ENCODE measurements at places on chromosomes 7 and 10.

DNA sequence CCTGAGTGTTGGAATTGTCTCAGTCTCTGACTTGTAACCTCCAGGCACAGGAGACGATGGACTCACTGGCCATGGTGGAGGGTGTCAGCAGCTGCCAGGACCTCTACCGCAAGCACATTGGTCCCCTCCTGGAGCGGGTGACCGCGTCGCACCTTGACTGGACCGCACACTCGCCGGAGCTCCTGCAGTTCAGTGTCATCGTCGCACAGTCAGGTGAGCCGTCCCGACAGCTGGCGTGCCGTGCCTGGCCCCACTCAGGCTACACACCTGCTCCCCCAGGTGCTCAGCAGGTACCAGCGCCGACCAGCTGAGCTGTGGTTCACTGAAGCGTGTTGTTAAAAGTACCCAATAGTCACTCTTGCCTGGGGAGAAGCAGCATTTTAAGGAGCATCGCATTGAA, 36.7 kb upstream of the PRKAR1B start:
- DNase-seq = no peak

DNA sequence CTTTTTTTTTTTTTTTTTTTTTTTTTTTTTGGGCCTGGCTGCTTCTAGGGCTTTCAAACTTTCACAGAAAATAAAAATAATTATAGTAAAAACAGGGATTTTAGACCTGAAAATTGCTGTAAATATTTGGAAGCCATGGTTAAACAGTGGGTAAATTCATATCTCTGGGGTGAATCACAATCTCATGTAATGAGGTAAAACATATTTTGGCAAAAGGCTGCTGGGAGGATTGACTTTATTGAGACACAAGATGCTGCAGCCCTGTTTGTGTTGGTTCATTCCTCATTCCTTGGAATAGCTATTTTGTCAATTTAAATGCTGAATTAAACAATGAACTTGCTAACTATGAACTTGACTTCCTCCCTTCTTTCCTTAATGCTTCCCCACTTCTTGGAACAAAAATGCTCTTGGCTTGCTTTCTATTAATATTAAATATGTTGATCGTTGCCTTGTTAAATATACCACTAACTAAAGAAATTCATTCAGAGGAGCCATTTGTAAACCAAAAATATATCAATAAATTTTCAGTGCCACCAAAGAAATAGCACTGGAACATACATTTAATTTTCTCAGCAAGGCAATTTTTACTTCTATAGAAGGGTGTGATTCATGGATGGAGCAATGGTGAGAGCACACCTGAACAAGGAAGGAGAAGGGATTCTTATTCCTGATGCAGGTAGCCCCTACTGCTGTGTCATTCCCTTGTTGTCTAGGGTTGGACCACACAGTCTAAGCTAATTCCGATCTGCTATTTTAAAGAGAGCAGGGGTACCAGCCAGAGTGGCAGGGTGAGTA, 24.6 kb downstream of the AGK start:
- no peak for DNase-seq

GRCh38 chr10:76899490-76899889, 738.1 kb downstream of the KCNMA1 start:
- DNase-seq = no peak

DNA sequence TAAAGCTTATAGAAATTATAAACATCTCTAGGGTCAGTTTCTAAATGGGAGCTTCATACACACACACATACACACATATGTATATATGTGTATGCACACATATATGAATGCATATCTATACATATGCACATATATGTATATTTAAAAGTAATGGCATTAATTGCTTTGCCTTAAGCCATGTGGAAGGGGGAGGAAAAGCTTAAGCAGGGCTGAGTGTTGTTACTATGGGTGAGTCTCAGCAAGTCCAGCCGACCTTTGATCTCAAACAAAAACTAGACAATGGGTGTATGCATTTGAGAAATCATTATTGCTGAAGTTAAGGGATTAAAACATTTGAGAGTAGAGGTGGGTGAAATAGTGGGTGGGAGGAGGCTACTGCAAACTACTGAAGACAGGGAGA, 546.7 kb downstream of the MAGI2 start:
- no peak for DNase-seq

DNA sequence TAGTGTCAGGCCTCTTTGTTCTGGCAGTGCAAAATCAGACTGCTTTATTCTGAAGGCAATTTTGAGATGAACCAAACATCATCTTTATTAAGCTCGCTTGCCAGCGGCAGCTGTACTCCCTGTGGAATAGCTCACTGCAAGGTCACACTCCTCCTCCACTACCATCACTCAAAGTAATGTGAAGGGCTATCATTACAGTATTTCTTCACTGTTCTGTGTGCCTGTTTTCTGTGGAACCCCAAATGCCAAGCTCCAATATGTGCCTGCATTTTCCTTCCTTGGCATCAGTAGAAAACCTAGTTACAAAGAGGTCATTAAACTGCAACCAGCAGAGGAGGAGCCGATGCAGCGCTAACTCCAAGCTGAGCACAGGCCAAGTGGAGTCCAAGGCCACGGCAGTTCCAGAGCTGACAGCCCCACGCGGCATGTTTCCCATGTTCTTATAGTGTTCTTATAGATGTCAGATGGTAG, 21.4 kb downstream of the BCCIP start:
- peak; percentile 40 for DNase-seq

- DNase-seq = no peak
Observed at GRCh38 chr7:158311791-158312190, 275.8 kb downstream of the PTPRN2 start.

DNA sequence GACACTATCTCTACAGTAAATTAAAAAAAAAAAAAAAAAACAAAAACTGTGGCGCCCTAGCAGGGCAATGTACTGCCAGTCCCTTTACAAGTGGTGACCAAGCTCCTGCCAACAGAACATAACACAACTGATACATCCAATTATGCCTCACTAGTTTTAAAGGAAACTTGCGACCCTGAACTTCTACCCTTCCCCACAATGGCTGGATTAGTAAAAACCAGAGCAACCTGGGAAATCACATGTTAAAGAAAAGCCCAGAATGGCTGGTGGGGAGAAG, 16.5 kb downstream of the ATE1 start:
- DNase-seq = no peak

- DNase-seq = no peak
Observed at GRCh38 chr7:133786401-133786937, 340.7 kb upstream of the LRGUK start.

- no peak for DNase-seq
Observed at GRCh38 chr10:37860494-37861190, 3.2 kb upstream of the ZNF248 start.

DNA sequence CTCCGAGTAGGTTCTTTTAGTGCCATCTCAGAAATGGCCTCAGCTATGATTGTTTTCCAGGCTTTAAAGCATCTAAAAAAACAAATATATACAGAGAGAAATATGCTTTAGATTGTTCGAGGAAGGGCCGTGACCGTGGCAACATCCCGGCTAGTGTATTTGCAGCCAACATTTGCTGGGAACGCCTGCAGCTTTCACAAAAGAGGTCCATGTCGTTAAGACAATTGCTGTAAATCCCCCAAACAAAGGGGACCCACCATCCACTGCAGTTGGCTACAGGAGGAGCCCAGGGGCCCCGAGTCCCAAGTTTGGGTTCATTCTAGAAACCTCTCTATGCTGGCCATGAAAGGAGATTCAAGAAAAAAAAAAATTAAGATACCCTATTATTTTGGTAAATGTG, 152.8 kb upstream of the TCF7L2 start:
- DNase-seq = no peak

DNA sequence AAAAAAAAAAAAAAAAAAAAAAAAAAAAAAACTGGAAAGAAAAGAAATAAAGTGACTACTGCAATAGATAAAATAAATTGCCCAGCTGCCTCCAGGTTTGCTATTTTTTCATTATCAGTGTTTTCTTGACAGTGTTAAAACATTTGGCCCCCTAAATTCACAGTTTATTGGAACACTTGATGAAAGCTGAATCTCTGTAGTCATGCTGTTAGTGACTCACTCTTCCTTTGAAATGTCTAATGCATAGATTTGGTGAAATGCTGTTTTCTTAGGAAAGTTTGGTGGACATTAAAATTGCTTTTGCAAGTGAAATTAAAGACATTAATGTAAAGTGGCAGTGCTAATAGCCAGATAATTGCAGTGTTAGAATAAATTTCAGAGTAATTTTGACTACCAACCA, 785.2 kb downstream of the NRG3 start:
- DNase-seq = no peak

DNA sequence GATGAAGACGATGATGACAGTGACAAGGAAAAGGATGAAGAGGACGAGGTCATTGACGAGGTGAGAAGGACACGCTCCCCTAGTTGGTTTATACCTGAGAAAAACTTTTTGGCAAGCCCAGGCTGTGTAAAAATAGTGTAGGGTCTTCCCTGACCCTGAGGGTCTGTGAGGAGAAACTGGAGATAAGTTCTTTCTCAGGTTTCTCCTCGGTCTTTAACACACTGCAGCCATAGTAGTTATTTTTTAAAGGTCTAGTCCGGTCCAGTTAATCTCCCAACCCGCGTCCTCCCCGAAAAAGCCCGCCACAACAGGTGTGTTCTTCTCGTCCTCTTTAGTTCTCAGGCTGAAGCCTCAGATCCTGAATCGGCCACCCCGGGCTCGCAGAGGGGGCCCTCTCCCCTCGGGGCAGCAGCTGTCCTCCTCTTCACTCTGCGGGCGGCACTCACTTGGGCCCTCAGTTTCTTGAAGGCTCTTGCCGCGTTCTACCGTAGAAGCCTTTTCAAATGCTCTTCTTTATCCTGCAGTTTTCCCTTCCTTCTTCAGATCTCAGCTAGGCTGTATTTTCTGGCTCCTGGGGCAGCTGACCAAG, 411 bp downstream of the BCCIP start:
- DNase-seq = no peak

DNA sequence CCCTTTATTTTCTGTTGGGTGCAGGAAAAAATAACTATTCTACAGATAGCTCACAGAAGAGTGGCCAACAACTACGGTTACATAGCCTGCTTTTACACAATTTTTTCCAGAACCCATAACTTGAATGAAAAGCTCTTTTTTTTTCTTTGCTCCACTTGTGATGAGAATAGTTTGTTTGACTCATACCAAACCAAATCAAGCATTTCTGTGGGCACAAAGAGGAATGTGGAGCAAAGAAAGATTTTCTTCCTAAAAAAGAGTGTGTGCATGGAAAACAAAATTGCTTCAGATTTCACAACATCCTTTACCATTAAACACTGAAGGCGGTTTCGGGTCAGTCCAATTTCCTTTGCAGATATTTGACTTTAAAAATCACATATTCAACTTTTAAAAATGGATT, 54.8 kb upstream of the RAB11FIP2 start:
- no peak for DNase-seq

GRCh38 chr10:118669020-118669791, 73.8 kb upstream of the PRLHR start:
- DNase-seq = peak; percentile 52

- DNase-seq = no peak
Observed at GRCh38 chr10:130484468-130485180, 348.4 kb downstream of the GLRX3 start.

- DNase-seq = peak; percentile 11
Observed at GRCh38 chr10:61750943-61751471, 88.3 kb downstream of the CABCOCO1 start.

DNA sequence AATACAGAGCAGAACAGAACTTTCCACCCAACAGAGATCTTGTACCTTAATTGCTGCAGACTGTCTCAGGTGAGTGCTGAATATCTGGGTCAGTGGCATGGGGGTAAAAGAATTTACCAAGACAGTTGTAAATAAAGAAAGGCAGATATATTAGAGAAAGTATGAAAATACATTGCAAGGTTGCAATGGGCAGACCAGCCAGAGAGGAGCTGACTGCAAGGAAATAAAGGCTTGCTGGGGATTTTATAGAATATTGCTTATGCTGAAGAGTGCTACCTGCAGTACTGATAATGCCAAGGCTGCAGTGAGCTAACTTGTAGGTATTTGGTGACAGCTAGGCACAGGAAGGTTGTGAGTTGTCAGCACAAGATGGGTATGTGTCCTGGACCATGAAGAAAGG, 171.0 kb upstream of the TRIM24 start:
- no peak for DNase-seq
